Pancreas (tissue), 10 donors: ENCODE measurements at places on chromosomes 3 and 15. TPM values are rescaled to one million over a fixed set of nuclear protein-coding genes. Genes with fewer than 3 reads are reported as not detected.
A peak's percentile ranks its signal among the peaks of the same experiment; 100 is the strongest.

GRCh38 chr15:49421991-49422390 is 1.1 kb upstream of the FGF7 start:
- peak; percentile 13 for DNase-seq
- no peaks in the 10 kb centered on the region for H3K4me1 ChIP-seq
- no peaks in the 10 kb centered on the region for H3K27me3 ChIP-seq
- no peaks in the 10 kb centered on the region for H3K36me3 ChIP-seq

DNA sequence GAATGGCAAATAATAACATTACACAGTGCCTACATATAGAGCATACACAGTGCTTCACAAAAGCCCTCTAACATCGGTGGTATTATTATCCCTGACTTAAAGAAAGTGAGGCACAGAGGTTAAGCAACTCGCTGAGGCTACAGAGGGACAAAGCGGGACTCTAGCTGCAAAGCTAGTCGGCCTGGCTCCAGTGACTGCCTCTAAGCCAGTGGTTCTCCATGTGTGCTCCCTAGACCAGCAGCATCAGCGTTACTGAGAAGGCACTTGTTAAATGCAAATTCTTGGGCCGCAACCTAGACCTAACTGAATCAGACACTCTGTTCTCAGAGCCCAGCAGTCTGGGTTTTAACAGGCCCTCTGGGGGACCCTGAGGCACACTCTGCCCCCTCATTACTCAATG is 33.1 kb upstream of the LIPC start:
- no peak overlapping the region for H3K27ac ChIP-seq
- H3K36me3 ChIP-seq, result no peaks in the 10 kb centered on the region
- H3K27me3 ChIP-seq, result no peaks in the 10 kb centered on the region
- DNase-seq, result no peak
- no peaks in the 10 kb centered on the region for H3K4me1 ChIP-seq

- H3K4me3 ChIP-seq, result no peak overlapping the region
- H3K27me3 ChIP-seq, result no peaks in the 10 kb centered on the region
- no peak for DNase-seq
- H3K36me3 ChIP-seq, result no peaks in the 10 kb centered on the region
Observed at GRCh38 chr15:65086680-65087111, 10.2 kb downstream of the KBTBD13 start.

DNA sequence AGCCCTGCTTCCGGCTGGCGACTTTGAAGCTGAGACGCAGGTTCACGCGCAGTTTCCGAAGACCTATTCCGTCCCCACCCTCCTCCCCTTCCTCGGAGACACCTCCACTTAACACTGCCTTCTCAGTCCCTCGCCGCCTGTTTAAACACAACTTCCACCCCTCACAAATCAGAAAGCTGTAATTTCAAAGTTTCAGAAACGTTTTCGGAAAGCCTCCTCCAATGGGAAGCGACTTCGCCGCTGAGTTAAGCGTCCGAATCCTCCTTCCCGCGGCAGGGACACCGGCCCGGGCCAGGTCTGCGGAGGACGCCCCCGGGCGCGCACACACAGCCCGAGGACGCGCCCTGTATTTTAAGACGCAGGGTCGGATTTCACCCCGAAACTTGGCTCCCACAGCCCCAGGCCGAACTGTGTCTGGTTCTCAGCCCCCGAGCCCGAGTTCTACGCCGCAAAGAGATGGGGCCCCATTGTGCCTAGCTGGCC is 559 bp upstream of the LRRN1 start:
- H3K4me3 ChIP-seq, result peak overlapping the region; percentile 44
- no peak overlapping the region for H3K27ac ChIP-seq
- H3K27me3 ChIP-seq, result no peaks in the 10 kb centered on the region
- H3K36me3 ChIP-seq, result no peaks in the 10 kb centered on the region
- H3K4me1 ChIP-seq, result peaks cover 4% of the 10 kb centered on the region
- peak; percentile 14 for DNase-seq

- no peaks in the 10 kb centered on the region for H3K36me3 ChIP-seq
- no peak overlapping the region for H3K27ac ChIP-seq
- no peak for DNase-seq
- H3K4me3 ChIP-seq, result no peak overlapping the region
- no peaks in the 10 kb centered on the region for H3K4me1 ChIP-seq
Observed at GRCh38 chr3:169008776-169009358, 654.6 kb downstream of the MECOM start.

Gene NUP210
- 8.9 TPM for total RNA-seq

Gene GOLGA8G
- 0.08 TPM for total RNA-seq

DNA sequence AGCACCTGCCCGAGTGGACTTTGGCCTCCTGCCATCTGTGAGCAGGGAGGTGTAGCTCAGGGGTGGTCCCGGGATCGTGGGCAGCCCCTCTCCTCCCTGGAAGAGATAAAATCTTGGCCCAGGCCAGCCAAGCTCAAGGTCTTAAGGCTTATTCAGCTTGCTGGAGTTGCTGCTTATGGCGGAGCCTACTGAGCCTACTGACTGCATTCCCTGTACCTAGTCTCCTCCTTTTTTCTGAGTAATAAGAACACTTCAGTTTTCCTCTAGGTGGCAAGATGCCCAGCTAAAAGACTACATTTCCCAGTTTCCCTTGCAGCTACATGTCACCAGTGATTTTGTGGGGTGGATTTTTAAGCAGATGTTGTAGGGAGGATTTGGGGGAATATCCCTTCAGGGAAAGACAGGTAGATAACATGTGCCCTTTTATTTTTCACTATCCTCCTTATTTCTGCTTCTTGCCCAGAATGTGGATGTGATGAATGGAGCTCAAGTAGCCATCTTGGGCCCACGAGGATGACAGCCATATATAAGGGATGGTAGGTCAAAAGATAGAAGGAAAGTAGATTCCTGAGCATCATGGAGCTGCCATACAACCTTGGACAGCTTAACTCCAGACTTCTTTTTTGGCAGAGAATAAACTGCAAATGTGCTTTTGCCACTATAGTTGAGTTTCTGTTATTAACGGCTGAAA is 41.4 kb upstream of the INSYN1 start:
- no peaks in the 10 kb centered on the region for H3K36me3 ChIP-seq
- H3K4me3 ChIP-seq, result no peak overlapping the region
- H3K4me1 ChIP-seq, result no peaks in the 10 kb centered on the region
- no peak overlapping the region for H3K27ac ChIP-seq
- H3K27me3 ChIP-seq, result no peaks in the 10 kb centered on the region

DNA sequence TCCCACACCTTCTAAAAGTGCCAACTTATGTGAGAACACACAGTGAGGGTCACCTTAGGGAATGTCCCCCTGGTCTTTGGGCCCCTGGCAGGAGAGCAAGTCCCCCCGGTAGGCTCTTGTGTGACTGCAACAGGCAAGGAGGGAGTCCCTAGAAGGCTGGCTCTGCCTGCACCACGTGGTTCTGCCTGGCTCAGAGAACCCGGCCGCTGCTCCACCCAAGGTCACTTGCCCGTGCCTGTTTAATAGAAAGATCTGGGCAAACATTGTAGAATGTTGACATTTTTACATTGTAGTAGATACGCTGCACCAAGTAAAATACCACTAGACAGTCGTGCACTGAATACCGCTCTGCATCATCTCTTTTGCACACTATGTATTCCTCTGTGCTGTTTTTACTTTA is 21.9 kb downstream of the GABRA5 start:
- H3K27ac ChIP-seq, result no peak overlapping the region
- H3K4me3 ChIP-seq, result peak overlapping the region; percentile 3
- H3K27me3 ChIP-seq, result no peaks in the 10 kb centered on the region
- no peaks in the 10 kb centered on the region for H3K36me3 ChIP-seq

Gene GPR149
- total RNA-seq, result 0.15 TPM

GRCh38 chr3:178443634-178444033 is 92.6 kb upstream of the KCNMB2 start:
- no peaks in the 10 kb centered on the region for H3K36me3 ChIP-seq
- no peak for DNase-seq
- H3K27ac ChIP-seq, result no peak overlapping the region
- peaks cover 6% of the 10 kb centered on the region for H3K4me1 ChIP-seq
- H3K27me3 ChIP-seq, result no peaks in the 10 kb centered on the region

GRCh38 chr15:71951134-71951533 is 140.8 kb downstream of the NR2E3 start:
- H3K27me3 ChIP-seq, result no peaks in the 10 kb centered on the region
- DNase-seq, result no peak
- no peak overlapping the region for H3K4me3 ChIP-seq
- H3K27ac ChIP-seq, result no peak overlapping the region

- H3K27me3 ChIP-seq, result no peaks in the 10 kb centered on the region
- H3K4me3 ChIP-seq, result no peak overlapping the region
- no peaks in the 10 kb centered on the region for H3K36me3 ChIP-seq
- H3K27ac ChIP-seq, result no peak overlapping the region
- no peaks in the 10 kb centered on the region for H3K4me1 ChIP-seq
Observed at GRCh38 chr3:3847994-3848922, 49.0 kb downstream of the LRRN1 start.

GRCh38 chr3:140627756-140628155 is 50.1 kb upstream of the TRIM42 start:
- no peak for DNase-seq
- no peaks in the 10 kb centered on the region for H3K36me3 ChIP-seq
- H3K27me3 ChIP-seq, result no peaks in the 10 kb centered on the region
- H3K4me1 ChIP-seq, result no peaks in the 10 kb centered on the region

DNA sequence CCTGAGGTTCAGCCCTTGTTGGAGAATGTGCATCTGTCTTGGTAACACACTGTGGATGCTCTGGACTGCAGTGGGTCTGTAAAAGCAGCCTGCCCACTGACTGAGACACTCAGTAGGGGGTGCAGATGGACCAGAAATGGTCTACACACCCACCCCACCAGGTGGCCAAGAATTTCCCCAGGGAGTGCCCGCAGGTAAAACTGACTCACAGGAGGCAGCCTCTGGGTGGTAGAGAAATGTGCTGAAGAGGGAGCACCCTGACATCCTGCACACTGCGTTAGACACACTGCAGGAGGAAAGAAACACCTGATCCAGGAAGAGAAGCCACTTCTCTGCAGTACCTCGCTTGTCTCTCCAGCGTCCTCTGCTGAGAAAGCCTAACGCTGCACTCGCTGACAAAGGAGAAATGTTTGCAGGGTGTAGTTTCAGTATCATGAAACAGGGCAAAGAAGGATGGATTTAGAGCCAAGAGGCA is 109.5 kb upstream of the ABHD17C start:
- no peaks in the 10 kb centered on the region for H3K27me3 ChIP-seq
- H3K4me3 ChIP-seq, result no peak overlapping the region
- H3K4me1 ChIP-seq, result no peaks in the 10 kb centered on the region
- DNase-seq, result no peak
- no peak overlapping the region for H3K27ac ChIP-seq

DNA sequence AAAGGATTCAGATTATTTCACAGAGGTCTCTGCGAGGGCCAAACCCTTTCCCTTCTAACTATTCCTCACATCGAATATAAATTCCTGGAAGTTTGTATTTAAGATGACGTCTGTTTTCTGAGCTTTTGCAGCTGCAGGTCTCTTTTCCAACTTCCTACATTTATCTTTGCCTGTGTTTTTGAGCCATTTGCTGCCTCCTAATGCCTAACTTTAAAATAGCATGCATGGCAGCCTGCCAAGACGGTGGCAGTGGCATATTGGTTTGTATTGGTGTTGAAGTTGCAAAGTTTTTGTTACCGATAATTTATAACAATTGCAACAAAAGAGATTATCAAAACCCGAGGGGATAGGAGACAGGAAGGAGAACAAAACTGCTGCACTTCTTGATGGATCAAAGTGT is 187.1 kb upstream of the DNAJC19 start:
- peak; percentile 94 for DNase-seq
- H3K4me1 ChIP-seq, result no peaks in the 10 kb centered on the region
- no peaks in the 10 kb centered on the region for H3K36me3 ChIP-seq
- H3K27me3 ChIP-seq, result no peaks in the 10 kb centered on the region
- H3K27ac ChIP-seq, result no peak overlapping the region

DNA sequence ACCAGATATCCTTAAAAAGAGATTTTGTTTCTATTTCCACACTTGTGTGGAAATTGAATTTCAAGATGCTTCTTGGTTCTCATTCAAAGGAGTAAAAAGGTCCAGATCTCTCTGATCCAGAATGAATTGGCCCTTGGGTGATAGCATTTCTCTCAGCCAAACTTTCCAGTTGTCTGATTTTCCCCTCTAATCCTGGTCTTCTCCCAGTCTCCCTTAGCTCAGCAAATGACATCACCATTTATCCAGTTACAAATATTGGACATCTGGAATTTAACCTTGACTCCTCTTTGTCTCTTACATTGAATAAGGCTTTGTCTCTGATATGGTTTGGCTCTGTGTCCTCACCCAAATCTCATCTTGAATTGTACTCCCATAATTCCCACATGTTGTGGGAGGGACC is 10.2 kb upstream of the FGF7 start:
- DNase-seq, result no peak
- H3K4me1 ChIP-seq, result no peaks in the 10 kb centered on the region
- H3K27ac ChIP-seq, result no peak overlapping the region
- no peaks in the 10 kb centered on the region for H3K36me3 ChIP-seq
- no peak overlapping the region for H3K4me3 ChIP-seq

GRCh38 chr3:48429317-48429959 is 448 bp downstream of the PLXNB1 start:
- H3K27ac ChIP-seq, result peak overlapping the region; percentile 90
- peak; percentile 79 for DNase-seq
- H3K4me1 ChIP-seq, result peaks cover 3% of the 10 kb centered on the region
- peak overlapping the region; percentile 68 for H3K4me3 ChIP-seq
- H3K36me3 ChIP-seq, result no peaks in the 10 kb centered on the region
- no peaks in the 10 kb centered on the region for H3K27me3 ChIP-seq

Gene ASB14
- 0.16 TPM for total RNA-seq

DNA sequence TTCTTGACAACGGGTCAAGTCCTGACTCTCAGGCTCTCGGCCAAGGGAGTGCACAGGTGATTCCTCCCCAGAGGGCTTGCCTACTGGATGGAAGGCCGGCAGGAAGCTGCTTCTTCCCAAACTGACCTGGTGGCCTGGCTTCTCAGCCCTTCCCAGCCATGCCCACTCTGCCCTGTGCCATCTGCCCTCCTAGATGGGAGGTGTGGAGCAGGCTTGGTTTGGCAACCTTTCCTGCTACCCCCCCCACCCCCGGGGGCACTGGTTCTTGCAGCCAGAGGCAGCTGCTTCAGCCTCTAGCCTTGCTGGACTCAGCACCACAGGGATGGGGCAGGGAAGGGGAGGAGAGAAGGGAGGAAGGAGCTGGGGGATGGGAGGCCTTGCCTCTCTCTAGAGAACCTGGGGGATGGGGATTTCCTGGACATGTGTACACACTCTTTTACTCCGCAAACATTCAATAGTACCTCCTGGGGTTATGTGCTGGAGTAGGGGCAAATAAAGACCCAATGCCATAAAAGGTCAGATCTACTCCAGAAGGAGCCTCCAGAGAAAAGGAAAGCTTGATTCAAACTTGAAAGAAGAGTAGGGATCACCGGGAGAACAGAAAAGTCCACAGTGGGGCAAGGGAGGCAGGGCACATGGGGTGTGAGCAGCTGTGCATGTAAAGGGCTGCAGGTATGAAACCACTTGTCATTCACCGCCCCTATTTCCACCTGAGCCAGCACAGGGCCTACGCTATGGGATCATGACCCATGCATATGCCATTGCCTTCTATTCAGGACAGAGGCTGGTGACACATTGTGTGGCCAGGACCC is 4.2 kb upstream of the DAPK2 start:
- DNase-seq, result peak; percentile 48
- H3K27me3 ChIP-seq, result no peaks in the 10 kb centered on the region
- peaks cover 15% of the 10 kb centered on the region for H3K4me1 ChIP-seq
- no peak overlapping the region for H3K4me3 ChIP-seq

- H3K4me3 ChIP-seq, result no peak overlapping the region
- H3K36me3 ChIP-seq, result no peaks in the 10 kb centered on the region
- DNase-seq, result no peak
- H3K27me3 ChIP-seq, result no peaks in the 10 kb centered on the region
- no peak overlapping the region for H3K27ac ChIP-seq
Observed at GRCh38 chr15:50880651-50881114, 27.8 kb upstream of the AP4E1 start.
